Tibial nerve (tissue), 4 donors: ENCODE measurements at places on chromosomes 11 and 22. TPM values are rescaled to one million over a fixed set of nuclear protein-coding genes. Genes with fewer than 3 reads are reported as not detected.
A peak's percentile ranks its signal among the peaks of the same experiment; 100 is the strongest.

RIBC2 gene
- not detected for total RNA-seq

C11orf87 gene
- not detected for total RNA-seq

RBMXL2 gene
- 3.5 TPM for total RNA-seq

SGSM1 gene
- 0.22 TPM for total RNA-seq

LMO1 gene
- not detected for total RNA-seq

ETS1 gene
- total RNA-seq: 56.4 TPM

POU2AF3 gene
- 4.4 TPM for total RNA-seq

KRTAP5-1 gene
- not detected for total RNA-seq

CCDC116 gene
- 0.42 TPM for total RNA-seq

CARNS1 gene
- 5.7 TPM for total RNA-seq

TTLL8 gene
- total RNA-seq: not detected

SEZ6L gene
- under 0.01 TPM for total RNA-seq

TRIM49 gene
- not detected for total RNA-seq

DNA sequence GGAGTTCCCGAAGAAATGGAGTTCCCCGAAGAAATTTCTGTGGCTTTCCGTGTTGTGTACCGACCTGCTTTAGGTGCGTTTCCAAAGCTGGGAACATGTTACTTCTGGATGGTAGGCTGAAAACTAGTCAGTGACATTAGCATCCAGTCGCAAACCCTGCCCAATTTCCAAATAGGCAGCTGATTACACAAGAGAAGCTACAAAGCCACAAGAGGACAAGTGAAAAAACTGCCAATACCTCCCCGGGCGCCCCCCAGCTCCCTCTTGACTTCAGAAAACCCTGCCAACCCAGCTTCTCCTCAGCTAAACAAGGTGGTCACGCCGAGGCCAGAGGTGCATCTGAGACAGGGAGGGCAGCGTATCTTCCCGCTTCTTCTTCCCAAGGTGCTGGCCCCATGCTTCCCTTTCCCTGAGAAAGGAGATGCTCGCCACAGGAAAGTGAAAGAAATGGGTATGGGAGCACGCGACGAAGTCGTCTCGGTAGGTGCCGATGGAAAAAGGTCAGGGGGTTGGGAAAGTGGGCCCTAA, 551 bp downstream of the AGBL2 start:
- peaks cover 30% of the 10 kb centered on the region for H3K36me3 ChIP-seq
- H3K4me1 ChIP-seq: no peaks in the 10 kb centered on the region
- DNase-seq: no peak
- peak overlapping the region; percentile 51 for H3K4me3 ChIP-seq
- H3K27ac ChIP-seq: peak overlapping the region; percentile 89
- H3K27me3 ChIP-seq: no peaks in the 10 kb centered on the region

DNA sequence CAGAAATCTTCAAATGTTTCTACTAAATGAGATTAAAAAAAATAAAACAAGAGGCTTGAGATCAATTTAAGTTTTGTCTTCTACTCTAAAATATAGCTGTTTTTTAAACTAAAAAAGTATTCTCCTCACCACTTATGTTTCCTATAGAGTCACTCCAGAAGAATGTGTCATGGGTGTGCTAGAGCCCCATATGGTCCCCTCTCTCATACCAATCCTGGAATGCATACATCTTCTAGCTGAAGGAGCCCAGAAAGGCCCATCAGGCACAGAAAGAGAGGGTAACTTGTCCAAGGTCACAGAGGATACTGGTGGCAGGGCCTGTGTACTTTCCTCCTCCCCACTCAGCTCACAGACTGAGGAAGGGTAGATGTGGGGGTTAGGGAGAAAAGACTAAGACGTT, 34.4 kb downstream of the RELT start:
- H3K4me1 ChIP-seq: no peaks in the 10 kb centered on the region
- no peak overlapping the region for H3K27ac ChIP-seq
- DNase-seq: no peak
- H3K27me3 ChIP-seq: no peaks in the 10 kb centered on the region

GRCh38 chr11:28071305-28071704, 36.7 kb downstream of the KIF18A start:
- no peaks in the 10 kb centered on the region for H3K36me3 ChIP-seq
- DNase-seq: no peak
- no peaks in the 10 kb centered on the region for H3K27me3 ChIP-seq
- H3K27ac ChIP-seq: no peak overlapping the region
- no peak overlapping the region for H3K4me3 ChIP-seq

DNA sequence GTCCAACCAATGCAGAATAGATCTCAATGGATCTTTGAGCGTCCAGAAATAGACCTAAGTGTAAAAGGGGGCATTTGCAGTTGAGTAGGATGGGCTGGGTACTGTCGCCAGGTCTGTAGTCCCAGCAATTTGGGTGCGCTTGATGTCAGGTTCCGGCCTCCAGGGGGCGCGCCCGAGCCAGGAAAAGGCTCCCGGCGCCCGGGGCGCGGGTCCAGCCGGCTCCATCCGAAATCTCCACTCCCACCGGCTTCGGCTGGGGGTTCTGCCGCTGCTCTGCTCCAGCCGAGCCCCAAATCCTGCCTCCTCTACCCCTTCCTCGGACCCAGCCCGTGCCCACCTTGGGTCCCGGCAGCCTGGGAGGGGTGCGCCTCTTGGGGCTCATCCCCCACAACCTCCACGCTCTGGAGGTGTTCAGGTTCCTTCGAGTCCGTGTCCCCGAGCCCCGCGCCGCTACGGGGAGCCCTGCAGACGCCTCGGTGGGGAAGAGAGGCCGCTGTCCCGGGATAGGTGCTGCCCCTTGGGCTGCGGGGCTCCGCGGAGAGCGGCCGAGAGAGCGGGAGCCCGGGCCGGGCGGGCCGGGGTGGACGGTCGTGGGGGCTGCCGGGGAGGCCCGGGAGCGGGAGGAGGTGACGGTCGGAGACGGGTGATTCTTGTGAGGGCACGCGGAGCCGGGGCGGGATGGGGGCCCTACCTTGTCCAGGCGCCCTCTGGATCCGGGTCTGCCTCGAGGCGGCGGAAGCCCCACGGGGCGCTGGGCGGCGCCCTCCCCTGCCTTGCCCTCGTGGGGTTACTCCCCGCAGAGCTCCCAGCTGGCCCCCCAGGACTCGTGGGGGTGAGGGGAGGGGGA, 13.0 kb upstream of the CYB5R3 start:
- peaks cover 8% of the 10 kb centered on the region for H3K4me1 ChIP-seq
- H3K27me3 ChIP-seq: no peaks in the 10 kb centered on the region
- no peaks in the 10 kb centered on the region for H3K36me3 ChIP-seq
- H3K4me3 ChIP-seq: peak overlapping the region; percentile 41
- peak overlapping the region; percentile 80 for H3K27ac ChIP-seq
- DNase-seq: peak; percentile 83

DNA sequence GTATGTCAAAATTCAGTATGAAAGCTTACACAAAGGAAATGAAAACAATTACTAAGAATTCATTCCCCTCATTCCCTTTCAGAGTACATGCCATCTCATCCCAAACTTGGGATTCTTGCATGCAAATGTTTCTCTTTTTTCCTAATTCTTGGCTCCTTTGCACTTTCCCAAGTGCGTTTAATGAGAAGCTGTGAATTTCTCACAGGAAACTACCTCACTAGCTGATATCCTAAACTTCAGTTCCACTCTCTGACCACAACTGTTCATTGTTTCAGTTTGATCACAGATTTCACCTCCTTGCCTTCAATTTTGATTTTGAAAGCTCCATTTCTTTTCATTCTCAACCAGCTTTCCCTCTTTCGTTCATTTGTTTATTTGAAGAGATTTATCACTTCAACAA, 5.9 kb upstream of the ARL14EP start:
- no peak overlapping the region for H3K27ac ChIP-seq
- no peaks in the 10 kb centered on the region for H3K27me3 ChIP-seq
- no peaks in the 10 kb centered on the region for H3K4me1 ChIP-seq
- H3K36me3 ChIP-seq: no peaks in the 10 kb centered on the region

DNA sequence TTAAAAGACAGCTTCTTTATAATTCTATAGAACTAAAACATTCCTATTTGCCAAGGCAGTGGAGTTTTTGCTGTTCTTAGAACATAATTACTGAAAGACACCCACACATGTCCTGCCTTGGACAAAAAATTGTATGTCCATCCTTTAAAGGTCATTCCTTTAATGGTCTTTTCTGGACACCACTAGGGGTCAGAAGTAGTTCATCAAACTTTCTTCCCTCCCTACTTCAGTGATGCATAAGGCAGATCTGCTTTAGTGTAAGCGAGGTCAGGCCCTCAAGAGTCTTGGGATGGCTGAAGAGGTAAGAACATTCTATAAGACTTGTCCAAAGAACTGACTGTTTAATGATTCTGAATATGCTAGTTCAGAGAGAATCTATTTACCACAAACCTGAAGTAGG, 4.3 kb upstream of the OR51V1 start:
- no peak overlapping the region for H3K4me3 ChIP-seq
- no peak for DNase-seq
- no peak overlapping the region for H3K27ac ChIP-seq
- no peaks in the 10 kb centered on the region for H3K4me1 ChIP-seq
- no peaks in the 10 kb centered on the region for H3K36me3 ChIP-seq

DNA sequence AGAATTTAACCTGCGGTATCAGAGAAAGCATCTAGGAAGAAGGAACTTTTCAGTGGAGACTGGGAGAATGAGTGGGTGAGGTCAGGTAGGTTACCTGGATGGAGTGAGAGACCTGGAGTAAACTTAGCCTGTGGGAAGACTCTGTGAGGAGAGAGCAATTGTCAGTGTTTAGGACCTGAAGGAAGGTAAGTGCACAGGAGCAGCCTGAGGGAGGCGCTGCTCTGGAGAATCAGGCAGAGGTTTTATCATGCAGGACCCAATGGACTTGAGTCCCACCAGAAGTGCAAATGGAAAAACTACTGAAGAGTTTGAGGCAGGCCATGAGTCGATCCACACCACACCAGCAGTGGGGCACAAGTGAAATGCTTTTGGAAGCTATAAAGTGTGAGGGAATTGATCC, 10.6 kb upstream of the IFTAP start:
- DNase-seq: no peak
- H3K27ac ChIP-seq: no peak overlapping the region
- H3K27me3 ChIP-seq: no peaks in the 10 kb centered on the region
- no peaks in the 10 kb centered on the region for H3K4me1 ChIP-seq
- H3K4me3 ChIP-seq: no peak overlapping the region
- no peaks in the 10 kb centered on the region for H3K36me3 ChIP-seq

- H3K36me3 ChIP-seq: no peaks in the 10 kb centered on the region
- H3K27ac ChIP-seq: peak overlapping the region; percentile 93
- peak; percentile 73 for DNase-seq
- H3K4me1 ChIP-seq: peaks cover 20% of the 10 kb centered on the region
- no peaks in the 10 kb centered on the region for H3K27me3 ChIP-seq
These were observed 7.0 kb upstream of the MALAT1 start for GRCh38 chr11:65491614-65492386.

GRCh38 chr11:129639300-129639699, 176.3 kb upstream of the TMEM45B start:
- H3K36me3 ChIP-seq: no peaks in the 10 kb centered on the region
- H3K27ac ChIP-seq: no peak overlapping the region
- H3K4me1 ChIP-seq: no peaks in the 10 kb centered on the region
- no peak for DNase-seq
- H3K27me3 ChIP-seq: no peaks in the 10 kb centered on the region

DNA sequence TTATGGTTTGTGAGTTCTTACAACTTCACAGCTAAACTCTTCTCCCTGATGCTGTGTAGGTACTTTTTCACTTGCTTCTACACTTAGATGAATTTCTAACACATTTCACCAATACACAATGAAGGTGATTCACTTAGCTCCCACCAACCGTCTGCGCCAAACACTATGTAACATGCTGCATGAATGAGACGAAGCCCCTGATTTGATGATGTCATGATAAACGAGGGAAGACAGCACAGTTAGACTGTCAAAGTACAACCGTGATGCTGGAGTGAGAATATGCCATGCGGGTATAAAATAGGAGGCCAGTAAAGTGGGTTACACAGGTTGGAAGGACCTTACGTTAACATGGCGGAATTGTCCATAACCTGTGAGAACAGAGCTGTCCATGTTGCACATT, 100.8 kb downstream of the KCNA4 start:
- H3K4me3 ChIP-seq: no peak overlapping the region
- no peaks in the 10 kb centered on the region for H3K27me3 ChIP-seq
- H3K4me1 ChIP-seq: no peaks in the 10 kb centered on the region
- no peak overlapping the region for H3K27ac ChIP-seq
- no peaks in the 10 kb centered on the region for H3K36me3 ChIP-seq

- no peak overlapping the region for H3K27ac ChIP-seq
- no peaks in the 10 kb centered on the region for H3K27me3 ChIP-seq
- H3K4me3 ChIP-seq: no peak overlapping the region
- no peak for DNase-seq
- H3K36me3 ChIP-seq: no peaks in the 10 kb centered on the region
These were observed 79.7 kb upstream of the CARD18 start for GRCh38 chr11:105219269-105219668.

- H3K27ac ChIP-seq: no peak overlapping the region
- peaks cover 22% of the 10 kb centered on the region for H3K4me1 ChIP-seq
- H3K36me3 ChIP-seq: peaks cover 4% of the 10 kb centered on the region
- H3K4me3 ChIP-seq: no peak overlapping the region
- H3K27me3 ChIP-seq: peaks cover 36% of the 10 kb centered on the region
These were observed 2.4 kb downstream of the DRD4 start for GRCh38 chr11:639332-639955.

- no peak overlapping the region for H3K27ac ChIP-seq
- no peaks in the 10 kb centered on the region for H3K36me3 ChIP-seq
- no peaks in the 10 kb centered on the region for H3K4me1 ChIP-seq
- no peak for DNase-seq
- H3K4me3 ChIP-seq: no peak overlapping the region
These were observed 105.7 kb upstream of the LUZP2 start for GRCh38 chr11:24391167-24391566.

DNA sequence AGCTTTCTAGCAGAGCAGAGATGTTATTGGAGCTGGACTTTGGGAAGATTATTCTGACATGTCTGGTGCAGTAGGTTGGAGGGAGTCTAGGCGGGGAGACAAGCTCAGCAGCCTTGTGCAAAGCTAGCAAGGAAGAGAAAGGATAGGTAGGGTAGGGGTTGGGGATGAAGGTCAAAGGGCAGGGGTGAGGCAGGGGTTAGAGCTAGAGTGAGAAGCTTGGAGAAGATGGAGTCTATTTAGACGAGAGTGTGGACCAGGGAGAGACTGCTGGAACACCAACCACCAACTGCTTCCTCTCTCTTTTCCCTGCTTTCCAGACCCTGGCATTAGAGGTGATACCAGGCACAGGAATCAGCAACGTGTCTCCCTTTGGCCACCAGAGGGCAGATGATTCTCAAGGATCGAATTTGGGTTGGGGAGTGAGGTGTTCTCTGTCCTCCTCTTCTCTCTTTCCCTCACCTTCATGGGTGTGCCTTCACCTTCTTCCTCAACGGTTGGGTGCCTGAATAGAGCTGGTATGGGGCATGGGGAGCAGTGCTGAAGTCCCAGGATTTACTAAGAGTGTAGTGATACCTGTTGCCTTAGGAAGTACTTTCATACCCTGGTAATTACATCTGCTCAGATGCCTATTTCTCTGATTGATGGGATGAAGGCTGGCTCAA, 1.8 kb upstream of the MARK2 start:
- H3K4me3 ChIP-seq: no peak overlapping the region
- no peaks in the 10 kb centered on the region for H3K27me3 ChIP-seq
- peak; percentile 75 for DNase-seq

- H3K36me3 ChIP-seq: no peaks in the 10 kb centered on the region
- no peak overlapping the region for H3K4me3 ChIP-seq
- no peaks in the 10 kb centered on the region for H3K4me1 ChIP-seq
- no peak overlapping the region for H3K27ac ChIP-seq
- H3K27me3 ChIP-seq: no peaks in the 10 kb centered on the region
These were observed 277.7 kb downstream of the OPCML start for GRCh38 chr11:133254601-133255000.
